Frontal cortex (tissue), 4 donors: ENCODE measurements at places on chromosomes 2 and 18.
A peak's percentile ranks its signal among the peaks of the same experiment; 100 is the strongest.

GRCh38 chr2:239465017-239466001, 64.5 kb upstream of the HDAC4 start:
- peak; percentile 71 for DNase-seq

- DNase-seq = no peak
These were observed 234.6 kb upstream of the CDH19 start for GRCh38 chr18:66838340-66838987.

DNA sequence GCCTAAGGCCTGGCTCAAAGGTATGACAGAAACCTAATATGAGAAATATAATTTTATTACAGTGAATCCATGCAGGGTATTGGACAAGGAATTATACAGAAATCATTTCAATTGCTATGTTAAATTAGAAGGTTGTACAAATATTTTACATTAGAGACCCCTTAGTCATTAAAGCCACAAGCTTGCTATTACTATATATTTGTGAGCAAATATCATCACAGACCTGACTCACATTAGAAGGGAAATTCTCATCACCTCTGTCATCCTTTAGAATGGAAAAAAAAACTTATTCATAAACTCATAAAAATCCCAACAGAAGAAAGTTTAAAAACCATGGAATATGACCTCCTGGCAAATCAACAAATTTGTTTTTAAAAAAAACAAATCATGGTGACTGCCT, 277.9 kb downstream of the DCC start:
- no peak for DNase-seq

GRCh38 chr18:59353079-59353680, 5.9 kb downstream of the LMAN1 start:
- no peak for DNase-seq

DNA sequence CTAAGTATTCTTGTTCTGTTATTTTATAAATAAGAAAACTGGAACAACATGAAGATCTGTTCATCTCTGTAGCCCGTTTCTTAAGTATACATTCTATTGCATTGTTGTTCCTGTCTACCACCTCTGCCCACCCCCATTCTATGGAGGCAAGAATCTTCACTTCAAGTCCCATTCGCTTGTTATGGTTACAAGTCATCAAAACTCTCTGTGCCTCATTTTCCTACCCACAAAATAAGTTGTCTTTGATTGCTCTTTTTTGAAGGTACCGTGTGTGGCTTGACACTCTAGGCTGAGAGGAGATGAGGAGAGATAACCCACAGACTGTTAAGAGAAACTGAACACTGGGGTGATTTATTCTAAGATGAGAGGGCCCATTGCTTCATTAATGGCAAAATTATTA, 2.9 kb upstream of the EVA1A start:
- no peak for DNase-seq

GRCh38 chr2:204255526-204255925, 289.7 kb upstream of the PARD3B start:
- DNase-seq = no peak

DNA sequence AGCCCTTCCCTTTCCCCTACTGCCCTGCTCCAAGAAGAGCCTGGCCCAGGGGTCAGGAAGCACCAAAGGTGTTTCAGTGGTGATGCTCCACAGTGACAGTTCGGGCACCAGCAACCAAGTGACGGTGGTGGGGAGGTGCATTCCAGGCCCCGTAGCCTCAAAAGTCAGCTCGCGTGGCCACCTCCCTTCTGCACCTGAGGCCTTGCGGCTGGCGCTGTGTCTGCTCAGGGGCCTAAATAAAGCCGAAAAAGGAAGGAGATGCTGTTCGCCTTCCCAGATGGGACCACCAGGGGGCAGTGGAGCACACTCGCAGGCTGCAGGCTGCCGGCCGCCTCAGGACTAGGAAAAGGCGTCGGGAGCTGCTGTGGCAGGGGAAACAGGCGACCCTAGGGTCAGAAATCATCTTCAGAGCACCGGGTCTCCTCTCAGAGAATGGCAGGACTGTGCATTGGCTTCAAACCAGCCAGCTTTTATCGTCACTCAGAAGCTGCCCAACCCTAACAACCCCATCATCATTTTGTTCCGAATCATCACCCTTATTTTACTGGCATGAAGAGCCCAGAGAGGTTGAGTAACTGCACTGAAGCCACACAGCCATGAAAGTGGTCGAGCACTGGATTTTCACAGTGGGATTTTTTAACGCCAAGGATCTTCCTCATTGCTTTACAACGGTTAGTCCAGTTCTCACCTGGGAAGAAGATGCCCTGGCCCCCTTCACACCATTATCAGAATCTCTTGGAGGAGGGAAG, 213.0 kb upstream of the CELF4 start:
- peak; percentile 68 for DNase-seq

- no peak for DNase-seq
These were observed 48.4 kb downstream of the CNGA3 start for GRCh38 chr2:98394595-98395153.

DNA sequence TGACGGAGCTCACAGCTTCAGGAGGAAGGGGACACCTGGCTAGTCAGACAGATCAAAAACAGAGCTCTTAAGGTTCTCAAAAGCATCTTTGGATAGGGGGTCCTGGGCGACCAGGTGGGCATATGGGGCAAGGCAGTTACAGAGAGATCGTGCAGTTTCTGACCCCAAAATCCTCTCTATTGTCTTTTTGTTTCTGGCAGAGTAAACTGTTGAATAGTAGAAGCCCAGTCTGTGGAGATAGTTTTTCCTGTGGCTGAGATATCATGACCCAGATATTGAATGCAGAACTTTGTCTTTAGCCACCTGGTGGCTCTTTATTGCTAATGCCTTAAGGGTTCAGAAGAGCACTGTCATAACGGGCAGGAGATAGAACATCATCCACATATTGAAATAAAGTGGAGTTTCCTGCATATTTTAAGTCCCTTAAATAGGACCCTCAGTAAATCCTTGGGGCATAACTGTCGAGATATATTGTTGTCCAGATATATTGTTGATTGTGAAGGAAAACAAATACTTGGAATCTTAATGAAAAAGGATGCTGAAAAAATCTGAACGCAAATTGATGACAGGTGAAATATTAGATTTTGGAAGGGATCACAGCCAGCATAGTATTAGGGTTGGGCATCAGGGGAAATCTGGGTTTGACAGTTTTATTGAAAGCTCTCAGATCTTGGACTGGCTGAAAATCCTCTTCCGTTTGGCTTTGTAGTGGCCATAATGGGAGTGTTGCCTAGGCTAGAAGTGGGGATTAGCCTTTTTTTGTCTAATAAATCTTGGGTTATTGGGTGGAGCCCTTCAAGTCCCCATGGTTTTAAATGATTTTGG, 14.1 kb upstream of the ZDBF2 start:
- DNase-seq = no peak

DNA sequence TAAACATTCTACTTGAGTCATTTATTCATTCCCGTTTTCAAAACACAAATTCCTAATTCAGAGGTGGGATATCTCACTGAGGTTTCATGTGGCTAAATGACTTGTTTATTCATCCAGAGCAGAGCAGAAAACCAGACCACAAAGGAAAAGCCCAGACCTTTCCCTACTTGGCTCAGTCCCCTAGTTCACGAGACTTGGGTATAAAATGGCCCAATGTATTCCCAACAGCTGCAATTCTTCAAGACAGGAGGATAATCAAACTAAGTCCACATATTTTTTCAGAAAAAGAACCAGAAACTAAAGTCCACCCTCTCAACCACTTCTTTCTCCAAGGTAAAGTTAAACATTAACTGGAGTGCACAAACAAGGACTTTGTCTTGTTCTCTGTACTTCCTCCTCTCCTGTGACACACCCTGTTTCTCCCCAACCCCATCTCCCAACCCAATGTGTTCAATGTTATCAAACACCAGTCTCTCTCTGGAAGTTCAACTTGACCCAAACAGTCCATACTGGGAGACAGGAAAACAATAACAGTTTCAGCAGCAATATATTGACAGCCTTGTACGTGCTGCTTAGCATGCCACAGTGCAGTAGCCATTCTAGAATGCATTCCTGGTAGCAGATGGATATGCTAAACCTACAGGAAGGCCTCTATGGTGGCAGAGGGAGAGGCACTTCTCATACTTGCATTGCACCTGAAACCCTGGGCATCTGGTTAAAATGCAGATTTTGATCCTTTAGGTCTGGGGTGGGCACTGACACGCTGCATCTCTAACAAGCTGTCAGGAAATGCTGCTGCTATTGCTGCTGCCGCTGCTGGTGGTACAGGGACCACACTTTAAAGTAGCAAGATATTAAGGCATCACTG, 110.7 kb downstream of the INO80D start:
- DNase-seq = no peak

GRCh38 chr18:67783196-67783946, 266.9 kb upstream of the DSEL start:
- DNase-seq = no peak

- no peak for DNase-seq
These were observed 8.7 kb upstream of the HTR2B start for GRCh38 chr2:231133365-231134099.

DNA sequence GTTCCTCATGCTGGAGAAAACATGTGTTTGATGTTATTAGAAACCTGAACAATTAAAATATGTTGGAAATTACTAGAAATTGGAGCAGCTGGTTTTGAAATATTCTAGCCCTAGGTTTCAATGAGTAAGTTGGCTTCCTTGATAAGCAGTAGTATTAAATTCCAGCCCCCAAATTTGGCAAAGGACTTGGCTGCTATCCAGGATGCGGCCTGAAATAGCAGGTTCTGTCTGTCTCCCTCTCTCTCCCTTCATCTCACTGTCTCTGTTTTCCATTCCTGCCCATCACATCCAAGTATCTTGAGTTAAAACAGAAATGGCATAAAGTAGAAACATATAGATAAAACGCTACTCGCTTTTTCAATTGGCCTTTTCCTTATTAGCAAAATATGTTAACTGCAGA, 20.9 kb upstream of the GPR45 start:
- no peak for DNase-seq

DNA sequence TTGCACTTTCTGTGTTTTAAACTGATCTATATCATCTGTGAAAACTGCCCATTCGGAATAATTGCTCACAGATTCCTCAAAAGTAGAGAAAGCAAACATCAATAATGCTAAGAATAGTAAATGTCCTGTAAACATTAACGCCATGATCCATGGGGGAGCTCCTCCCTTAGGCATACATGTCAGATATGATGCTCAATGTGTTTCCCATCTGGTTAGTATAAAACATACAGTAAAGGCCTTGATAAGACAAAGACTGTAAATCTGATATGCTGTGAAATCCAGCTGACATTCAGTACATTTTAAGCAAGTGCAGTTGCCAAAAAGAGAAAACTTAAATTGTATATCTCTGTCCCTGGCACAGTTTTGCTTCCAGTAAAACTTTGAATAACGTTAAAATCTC, 2.1 kb downstream of the DSEL start:
- DNase-seq = no peak

DNA sequence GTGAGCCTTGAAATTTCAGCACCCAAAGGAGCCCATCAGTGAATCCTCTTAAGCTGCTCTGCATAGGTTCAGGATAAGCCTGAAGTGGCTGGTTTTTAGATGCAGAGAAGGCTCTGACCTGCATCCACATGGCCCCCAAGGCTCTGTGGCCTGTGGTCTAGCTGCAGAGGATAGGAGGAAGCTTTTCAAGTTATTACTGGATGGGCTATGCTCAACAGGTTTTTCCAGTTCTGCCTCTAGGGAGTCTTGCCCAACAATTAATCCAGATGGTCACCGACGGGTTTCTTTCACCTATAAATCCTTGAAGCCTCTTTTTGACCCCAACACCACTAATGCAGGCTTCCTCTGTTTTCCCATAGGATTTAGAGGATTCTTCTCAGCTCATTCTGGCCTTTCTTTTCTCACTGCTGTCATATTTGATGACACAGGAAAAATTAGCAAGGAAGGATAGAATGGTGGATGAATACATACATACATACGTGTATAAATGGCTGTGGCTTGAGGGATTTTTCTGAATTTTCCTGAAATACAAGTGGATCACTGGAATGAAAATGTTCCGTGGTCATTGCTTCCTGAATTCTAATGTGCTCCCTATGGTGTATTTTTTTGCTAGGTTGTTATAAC, 52.2 kb upstream of the BCL2L11 start:
- DNase-seq = no peak

GRCh38 chr2:28528206-28528605, 32.3 kb downstream of the PLB1 start:
- DNase-seq = no peak

DNA sequence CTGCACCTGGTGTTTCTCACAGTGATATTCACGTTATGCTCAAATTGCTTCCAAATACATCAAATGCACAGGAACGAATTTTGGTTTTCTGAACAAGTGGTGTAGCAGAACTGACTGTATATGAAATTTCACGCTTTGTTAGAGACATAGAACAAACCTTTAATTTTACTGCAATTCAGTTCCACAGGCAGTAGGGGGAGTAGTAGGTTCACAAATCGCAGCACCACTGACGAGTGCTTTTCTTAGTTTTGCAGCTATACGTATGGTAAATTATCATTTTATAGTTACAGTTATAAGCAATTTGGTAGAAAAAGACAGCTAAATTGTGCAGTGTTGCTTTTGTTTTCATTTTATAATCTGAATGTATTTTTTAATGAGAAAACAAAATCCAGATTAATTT, 113.3 kb downstream of the KIAA1328 start:
- no peak for DNase-seq

DNA sequence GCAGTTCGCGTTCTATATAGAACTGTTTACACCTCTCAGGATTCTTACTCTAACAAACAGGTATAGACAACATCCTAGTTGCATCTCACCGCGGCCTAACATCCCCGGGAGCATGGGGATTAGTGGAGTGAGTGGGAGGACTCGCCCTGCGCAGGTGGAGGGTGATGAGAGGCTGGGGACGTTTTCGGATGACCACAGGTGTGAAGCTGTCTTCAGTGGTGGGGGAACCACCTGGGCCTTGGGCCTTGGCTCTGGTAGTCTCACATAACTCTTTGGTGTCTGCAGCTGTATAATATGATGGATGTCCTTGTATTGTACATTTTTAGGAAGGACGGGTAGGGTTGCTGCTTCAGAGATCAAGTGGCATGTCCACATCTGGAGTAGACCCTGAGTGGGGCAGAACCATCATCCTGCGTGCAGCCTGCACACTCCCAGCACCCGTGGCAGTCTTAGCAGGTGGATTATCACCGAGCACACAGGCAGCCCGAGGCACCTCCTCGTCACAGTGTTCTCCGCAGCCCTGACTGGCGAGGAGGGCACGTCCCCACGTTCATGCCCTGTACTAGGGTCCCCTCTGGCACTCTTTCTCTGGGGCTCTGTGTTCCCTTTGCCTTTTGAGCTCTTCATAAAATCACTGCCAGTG, 56.0 kb downstream of the AGAP1 start:
- no peak for DNase-seq

DNA sequence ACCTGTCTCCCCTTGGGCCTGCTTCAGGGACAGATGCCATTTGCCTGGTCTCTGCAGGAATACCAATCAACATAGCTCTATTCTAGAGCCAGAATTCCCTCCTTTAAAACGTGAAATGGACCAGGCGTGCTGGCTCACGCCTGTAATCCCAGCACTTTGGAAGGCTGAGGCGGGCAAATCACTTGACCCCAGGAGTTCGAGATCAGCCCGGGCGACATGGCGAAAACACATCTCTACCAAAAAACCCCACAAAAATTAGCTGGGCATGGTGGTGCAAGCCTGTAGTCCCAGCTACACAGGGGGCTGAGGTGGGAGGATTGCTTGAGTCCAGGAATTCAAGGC, 127.0 kb downstream of the PLEKHM3 start:
- no peak for DNase-seq

GRCh38 chr2:46270384-46270783, 26.8 kb upstream of the EPAS1 start:
- no peak for DNase-seq
